ENCODE measurements at places on chromosomes 1 and 21.

- no peak for DNase-seq
These were observed 36.2 kb downstream of the HSD3B2 start for GRCh38 chr1:119451158-119451557.

DNA sequence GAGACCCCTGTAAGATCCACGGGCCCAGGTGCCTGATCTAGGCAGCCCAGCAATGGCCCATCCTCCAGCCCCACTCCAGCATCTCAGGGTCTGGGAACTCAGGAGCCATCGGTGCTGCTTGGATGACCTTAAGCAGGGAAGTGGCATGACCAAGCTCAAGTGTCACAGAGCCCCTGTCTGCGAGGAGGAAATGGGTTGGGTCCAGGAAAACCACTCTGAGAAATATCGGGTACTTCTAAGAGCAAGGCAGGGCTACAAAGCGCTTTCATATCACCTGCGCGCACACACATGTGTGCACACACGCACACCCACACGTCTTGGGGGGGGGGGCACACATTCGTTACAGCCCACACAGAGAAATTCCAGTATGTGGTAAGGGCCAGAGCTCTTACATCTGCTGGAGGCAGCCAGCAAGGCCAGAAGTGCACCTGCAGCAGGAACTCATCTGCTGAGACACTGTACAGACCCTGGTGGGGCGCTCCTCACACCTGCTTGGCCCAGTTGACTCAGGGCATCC, 32.6 kb upstream of the SPOCD1 start:
- no peak for DNase-seq

- no peak for DNase-seq
These were observed 34.4 kb downstream of the AHCTF1 start for GRCh38 chr1:246897302-246897701.

DNA sequence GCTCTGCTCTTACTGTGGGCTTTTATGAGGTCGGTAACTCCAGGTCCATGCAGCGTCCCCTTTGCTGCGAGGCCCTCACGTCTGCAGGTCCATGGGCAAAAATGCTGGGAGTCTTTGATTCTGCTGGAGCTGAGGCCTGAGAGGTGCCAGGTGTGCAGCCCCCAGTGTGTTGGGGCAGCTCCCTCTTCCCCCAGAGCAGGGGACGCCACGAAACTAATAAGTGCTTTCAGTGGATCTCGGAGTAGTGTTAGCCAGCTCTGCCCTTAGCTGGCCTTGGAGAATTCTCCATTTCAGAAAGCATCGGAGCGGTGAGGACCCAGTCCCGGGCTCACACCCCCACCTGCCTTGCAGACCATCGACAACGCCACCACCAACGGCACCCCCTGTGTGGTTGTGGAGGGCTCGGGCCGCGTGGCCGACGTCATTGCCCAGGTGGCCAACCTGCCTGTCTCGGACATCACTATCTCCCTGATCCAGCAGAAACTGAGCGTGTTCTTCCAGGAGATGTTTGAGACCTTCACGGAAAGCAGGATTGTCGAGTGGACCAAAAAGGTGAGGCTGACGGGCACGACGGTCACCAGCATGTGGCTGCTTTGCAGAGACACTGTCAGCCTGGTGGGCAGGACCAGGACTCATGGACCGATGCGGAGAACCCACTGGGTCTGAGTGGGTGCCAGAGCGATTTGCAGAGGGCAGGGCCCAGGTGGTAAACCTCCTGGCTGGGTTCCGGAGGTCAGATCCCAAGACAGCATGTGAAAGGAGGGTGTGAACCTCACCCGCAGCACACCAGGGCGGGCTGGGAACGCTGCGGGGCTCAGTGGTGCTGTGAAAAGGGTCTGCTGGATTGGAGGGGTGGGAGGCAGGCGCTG, 25.5 kb downstream of the TRPM2 start:
- no peak for DNase-seq

DNA sequence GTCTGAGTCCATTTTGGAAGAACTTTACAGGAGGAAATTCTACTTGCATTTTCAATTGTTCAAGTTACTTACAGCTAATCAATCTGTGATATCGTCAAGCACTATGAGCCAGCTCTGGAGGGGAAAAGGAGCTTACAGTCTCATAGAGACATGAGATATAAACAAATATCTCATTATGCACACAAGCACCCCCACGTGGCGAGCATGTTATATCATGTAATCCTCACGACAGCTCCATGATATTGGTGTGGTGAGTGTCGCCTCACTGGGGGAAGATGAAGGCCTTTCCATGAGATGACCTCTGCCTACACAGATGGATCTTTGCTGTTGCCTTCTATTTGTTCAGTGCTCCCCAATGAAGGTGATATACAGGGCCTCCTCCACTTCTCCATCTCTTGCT, 34.6 kb downstream of the TNR start:
- DNase-seq: no peak

DNA sequence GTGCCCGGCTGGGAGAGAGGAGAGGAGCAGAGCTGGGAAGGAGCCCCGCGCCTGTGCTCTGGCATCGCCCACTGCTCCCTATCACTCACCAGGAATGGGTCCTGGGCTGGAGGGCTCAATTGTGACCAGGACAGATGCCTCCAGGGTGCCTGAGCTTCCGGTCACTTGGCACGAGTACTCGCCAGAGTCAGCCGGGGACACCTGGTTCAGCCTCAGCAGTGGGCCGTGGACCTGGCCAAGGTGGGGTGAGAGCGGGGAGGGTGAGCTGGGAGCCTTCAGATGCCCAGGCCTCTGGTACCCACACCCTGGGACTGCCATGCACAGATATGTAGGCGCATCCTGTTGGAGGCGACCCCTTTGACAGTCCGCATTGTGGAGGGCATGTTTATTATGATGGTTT, 31.1 kb downstream of the LDLRAD2 start:
- DNase-seq: no peak

DNA sequence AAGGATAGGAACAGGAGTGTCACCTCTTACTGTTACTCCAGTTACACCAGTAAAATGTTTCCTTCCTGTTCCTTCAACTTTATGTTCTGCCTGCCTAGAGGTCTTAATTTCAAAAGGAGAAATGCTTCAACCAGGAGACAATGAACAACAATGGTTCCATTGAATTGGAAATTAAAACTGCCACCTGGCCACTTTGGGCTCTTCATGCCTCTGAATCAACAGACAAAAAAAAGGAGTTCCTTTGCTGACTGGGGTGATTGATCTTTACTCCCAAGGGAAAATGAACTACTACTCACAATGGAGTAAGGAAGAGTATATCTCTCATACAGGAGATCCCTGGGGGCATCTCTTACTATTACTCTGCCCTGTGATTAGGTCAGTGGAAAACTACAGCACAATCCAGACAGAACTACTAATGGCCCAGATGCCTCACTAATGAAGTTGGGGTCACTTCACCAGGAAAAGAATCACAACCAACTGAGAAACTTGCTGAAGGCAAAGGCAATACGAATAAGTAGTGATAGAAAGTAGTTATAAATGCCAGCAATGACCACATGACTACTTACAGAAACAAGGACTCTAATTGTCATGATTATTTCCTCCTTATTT, 76.6 kb upstream of the PRDX6 start:
- DNase-seq: no peak

DNA sequence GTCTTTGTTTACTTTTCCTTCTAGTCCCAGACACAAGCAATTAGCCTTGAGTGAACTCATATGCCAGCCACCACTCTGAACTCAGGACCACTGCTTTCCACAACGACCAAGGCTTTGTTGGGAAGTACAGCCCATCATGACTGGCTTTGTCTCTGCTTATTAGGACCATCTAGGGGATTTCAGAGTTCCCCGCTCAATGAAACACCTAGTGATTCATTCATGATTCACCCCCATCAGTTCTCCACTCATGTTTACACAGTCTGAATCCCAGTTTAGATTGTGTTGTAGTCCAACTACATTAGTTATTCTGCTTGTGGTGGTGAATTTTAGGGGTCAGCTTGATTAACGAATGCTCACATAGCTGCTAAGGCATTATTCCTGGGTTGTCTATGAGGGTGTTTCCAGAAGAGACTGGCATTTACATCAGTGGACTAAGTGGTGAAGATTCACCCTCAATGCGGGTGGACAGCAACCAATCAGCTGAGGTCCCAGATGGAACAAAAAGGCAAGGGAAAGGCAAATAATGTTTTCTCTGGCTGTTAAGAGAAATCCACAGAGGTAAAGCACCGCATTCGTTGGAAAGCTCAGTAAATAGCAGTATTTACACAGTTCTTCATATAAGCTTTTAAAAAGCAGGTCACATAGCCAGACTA, 122.7 kb downstream of the RGS21 start:
- DNase-seq: no peak

DNA sequence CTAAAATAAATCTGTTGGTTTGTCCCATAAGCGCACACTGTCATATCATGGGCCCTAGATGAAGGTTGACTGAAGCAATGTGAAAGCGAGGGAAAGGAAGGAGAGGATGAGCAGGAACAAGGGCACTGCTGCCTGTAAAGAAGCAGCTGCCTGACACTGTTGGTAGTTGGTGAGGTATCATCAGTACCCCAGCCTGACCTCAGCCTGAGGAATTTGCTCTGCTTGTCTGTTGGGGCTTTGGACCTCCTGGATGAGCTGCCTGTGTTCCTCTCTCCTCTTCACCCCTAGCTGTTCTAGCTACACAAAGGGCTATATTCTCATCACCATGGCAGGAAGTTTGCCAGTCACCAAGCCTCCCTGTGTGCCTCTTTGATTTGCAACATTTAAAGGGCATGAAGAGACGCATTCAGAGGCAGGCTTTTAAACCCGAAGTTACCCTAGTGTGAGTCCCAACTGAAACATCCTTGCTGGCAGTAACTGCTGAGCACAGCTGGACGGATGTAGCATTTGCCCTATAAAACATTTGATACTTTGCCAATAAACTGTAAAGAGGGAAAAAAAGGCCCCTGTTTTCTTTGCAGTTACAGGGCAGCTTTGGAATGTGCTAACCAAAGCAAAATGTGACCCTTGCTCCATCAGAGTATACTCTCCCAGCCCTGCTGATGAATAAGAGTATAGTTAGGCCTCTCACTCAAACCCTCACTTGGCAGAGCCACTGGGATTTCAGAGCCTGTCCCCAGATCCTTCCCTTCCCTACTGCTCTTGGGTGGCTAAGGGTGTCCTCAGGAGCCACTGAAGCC, 22.2 kb upstream of the SPATA6 start:
- DNase-seq: no peak

DNA sequence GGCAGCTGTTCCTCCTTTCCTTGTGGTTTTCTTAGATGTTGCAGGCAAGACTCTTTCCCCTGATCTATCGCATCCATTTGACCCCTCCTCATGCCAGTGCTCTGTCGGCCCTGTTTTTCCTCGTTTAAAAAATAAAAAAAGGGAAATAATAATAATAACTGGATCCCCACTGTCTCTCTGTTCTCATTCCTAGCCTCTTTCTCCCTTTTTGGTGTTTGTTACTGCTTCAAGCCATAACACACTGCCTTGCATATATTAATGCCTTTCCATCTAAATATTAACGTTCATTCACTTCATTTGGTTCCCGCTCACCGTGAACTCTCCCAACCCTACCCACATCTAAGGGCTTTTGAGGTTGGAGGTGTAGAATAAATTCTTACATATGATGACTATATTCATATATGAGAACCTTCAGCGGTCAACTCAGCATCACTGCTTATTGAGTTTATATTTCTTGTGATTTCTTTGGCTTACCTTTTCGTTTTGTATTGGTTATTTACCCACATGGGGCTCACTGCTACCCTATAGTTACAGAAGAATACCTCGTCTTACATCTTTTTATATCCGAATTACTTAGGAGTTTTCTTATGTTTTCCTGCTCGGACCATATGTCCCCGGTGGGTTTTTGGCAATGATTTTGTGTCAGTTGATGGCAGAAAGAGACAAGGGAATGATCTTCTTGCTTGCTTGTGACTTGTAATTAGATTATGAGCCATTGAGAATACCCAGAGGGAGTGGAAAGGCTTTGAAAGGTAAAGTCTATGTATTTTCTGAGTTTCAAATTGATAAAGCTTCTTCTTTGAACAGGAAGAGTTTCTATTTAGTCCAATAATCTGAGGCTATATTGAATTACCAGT, 805 bp downstream of the ATG4C start:
- DNase-seq: no peak

DNA sequence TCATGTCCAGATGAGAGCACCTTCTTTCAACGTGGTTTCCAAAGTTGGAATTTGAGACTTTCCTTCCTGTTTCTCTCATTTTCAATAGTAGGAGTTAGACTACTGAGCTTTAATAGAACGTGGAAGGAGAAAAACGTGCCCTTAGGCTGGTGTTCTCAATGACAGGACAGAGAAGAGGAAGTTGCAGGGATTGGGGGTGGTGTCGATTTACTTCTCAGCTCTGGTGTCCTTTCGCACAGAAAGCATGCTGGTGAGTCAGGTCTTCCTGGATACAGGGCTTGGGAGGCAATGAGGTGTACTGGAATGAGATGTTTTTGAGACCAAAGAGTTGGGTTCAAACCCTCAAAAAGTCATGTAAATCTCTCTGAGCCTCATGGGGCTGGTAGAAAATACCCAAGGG, 67.1 kb downstream of the HIVEP3 start:
- no peak for DNase-seq

DNA sequence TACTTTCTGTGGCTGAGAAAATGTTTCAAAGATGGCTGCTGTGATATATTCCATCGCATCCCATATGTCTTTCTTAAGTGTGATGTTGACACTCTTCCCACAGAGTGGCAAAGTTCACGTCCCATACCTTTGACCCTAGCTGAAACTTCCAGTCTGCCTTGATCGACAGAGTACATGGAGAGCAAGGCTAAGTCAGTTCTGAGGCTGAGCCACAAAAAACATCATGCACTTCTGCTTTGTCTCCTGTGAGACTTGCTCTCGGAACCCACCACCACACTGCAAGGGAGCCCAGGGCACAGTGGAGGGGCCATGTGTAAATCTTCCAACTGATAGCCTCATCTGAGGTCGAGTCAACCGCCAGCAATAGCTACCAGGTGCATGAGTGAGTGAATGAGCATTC, 431.9 kb upstream of the RUNX1 start:
- DNase-seq: no peak

GRCh38 chr1:151936653-151937052, 27.3 kb upstream of the THEM4 start:
- no peak for DNase-seq

- no peak for DNase-seq
These were observed 10.1 kb downstream of the TADA1 start for GRCh38 chr1:166865926-166866325.

DNA sequence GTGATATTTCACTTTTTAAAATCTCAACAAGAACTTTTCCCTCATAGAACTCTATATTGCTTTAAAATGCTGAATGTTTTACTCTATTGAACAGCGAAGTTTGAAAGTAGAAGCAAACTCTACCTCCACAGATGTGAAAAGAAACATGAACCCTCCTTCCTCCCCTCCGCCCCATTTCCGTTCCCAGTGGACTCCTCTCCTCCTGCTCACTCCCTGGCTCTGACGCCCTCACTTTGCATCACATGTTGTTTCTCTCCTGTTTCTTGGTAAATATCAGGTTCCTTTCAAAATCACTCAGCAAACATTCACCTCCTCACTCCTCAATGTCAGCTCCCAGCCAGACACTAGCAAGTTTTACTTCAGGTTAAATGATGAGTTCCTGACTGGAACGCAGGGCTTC, 34.6 kb downstream of the KCNH1 start:
- no peak for DNase-seq

GRCh38 chr1:156748670-156749418, 2.6 kb downstream of the HDGF start:
- no peak for DNase-seq

Data from GM18507 (cell line).